ENCODE measurements at places on chromosomes 7 and 10.

DNA sequence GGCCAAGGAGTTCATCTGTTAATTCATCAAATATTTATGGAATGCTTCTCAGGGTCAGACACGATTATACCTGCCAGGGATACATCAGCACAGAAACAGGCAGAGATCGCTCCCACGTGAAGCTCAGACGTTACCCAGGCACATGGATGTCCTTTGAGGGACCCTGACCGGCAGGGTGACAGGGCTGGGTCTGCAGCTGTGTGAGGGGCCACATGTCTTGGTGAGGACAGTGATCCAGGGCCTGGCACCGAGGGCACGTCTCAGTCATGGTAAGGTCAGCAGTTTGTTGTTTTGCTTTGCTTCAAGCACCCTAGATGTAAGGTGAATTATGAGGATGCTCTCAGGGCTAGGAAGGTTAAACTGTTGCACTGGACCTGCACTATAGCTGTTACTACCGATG lies 227.9 kb downstream of the WDR37 start:
- no peak for DNase-seq

DNA sequence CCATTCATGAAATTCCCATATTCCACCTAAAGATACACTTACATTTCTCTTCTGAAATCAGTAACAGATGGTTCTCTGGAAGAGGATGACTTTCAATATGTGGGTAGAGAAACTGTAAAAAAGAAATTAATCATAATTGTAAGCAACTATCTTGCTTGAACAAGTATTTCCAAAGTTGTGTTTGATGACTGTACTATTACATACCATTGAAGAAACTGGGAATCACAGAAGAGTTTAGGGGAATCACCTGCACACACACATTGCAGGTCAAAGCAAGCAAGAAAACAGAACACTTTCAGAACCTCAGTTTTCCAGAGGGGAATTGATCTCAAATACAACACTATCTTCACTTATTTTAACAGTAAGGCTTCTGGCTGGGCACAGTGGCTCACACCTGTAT lies 33.6 kb downstream of the GSAP start:
- no peak for DNase-seq

DNA sequence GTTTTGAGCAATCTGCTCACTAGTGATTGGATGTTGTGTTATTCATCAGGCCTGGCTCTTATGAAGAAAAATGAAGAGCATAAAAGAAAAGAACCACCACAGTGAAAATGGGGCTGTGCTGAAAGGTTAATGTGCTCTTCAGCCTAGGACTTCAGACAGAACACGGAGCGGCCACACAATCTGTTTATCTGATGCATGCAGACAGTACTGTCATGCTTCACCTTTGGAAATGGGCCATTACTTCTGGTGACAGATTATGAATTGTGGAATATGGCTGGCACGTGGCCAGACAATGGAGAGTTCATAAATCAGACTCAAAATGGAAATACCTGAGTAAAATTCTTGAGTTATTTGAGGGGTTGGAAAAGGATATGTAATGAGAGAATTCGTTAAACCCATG lies 86.0 kb upstream of the NOBOX start:
- no peak for DNase-seq

DNA sequence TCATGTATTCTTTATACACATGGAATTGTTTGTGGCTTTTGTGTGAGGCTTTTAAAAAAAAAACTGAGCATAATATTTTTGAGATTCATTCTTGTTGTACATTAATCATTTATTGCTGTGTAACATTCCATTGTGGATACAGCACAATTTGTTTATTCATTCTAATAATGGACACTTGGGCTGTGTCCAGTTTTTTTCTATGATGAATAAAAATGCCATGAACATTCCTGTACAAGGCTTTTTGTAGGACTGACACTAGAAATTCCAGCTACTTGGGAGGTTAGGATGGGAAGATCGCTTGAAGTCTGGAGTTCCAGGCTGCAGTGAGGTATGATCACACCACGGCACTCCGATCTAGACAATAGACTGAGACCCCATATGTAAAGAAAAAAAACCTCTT lies 254.3 kb upstream of the CACNA2D1 start:
- no peak for DNase-seq

- DNase-seq = peak; percentile 70
Observed at GRCh38 chr10:101272229-101272868, 43.1 kb upstream of the LBX1 start.

- DNase-seq = no peak
Observed at GRCh38 chr10:129280908-129281586, 186.0 kb upstream of the MGMT start.

DNA sequence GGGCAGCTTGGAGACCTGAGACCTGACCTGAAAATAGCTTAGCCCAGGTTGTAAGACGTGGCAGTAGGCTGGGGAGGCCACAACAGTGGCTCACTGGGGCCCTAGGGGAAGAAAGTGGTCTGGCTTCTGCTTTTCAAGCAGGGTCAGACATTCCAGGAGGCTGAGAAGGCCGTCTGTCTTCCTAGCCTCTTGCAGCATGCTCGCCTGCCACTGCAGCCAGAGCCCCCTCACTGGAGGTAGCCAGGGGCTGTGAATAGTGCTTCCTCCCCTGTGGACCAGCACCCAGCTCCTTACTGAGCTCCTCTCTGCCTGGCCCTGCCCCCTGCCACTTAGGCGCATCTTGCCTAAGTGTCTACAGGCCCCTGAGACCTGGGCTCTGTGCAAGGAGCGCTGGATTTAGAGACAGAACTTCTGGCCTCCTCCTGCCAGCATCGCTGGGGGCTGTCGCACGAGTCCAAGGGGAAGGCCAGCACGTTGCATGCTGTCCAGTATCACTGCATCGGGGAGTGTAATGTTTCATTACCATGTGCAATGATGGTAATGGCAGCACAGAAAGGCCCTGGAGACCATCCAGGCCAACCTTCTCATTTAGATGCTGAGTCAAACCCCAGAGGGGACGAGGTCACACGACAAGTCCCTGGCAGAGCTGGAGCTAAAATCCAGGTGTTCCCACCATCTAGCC lies 12.7 kb downstream of the ZMIZ1 start:
- peak; percentile 60 for DNase-seq

DNA sequence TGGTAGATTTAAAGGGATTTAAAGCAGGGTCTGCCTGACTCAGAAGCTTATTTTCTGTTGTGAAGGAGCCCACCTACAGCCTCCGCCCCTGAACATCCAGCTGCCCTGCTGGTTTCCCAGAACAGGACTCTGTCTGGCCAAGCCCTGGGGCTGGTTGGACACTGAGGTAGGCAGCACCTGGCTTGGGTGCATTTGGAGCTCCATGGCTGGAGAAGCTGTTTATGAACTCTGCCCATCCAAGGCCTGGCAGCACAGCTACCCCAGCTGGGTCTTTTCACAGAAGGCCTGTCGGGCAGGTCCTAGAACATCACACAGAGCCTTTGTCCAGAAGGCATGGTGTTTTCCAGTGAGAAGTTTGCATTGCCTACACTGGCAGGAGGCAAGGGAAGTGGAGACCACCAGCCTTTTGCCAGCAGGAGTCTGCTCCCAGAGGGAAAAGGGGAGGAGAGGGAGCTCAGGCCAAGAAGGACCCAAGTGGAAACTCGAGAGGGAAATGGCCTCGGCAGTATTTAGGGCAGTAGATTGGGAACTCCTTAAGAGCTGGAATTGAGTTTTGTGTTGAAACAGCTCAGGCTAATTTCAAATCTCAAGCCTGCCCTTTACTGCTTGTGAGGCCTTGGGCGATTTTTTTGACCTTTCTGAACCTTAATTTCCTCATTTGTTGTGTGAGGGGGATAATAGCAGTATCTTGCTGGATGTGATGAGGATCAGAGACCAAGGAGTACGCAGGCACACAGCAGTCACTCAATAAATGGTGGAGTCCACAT lies 12.3 kb upstream of the PDCD4 start:
- no peak for DNase-seq

- DNase-seq = no peak
Observed at GRCh38 chr7:82164813-82165212, 278.8 kb downstream of the CACNA2D1 start.

- DNase-seq = no peak
Observed at GRCh38 chr10:23981520-23982309, 227.2 kb upstream of the KIAA1217 start.

DNA sequence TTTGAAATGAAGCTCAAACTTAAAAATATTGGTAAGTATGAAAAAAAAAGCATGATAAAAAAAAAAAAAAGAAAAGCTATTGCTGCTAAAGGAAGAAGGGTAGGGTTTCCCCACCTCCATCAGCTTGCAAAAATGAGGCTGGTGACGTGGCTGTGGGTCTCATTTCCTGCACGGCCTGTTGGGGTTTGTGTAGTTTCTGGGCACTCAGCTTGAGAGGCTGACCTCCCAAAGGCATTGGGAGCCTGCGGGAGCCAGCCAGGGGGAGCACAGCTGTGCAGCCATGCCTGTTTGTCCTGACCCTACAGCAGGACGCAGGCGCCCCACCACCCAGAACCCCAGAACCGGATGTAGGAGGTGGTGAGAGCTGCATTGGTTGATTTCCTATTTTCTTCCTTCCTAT lies 48.8 kb upstream of the CARD11 start:
- peak; percentile 83 for DNase-seq

GRCh38 chr10:79023240-79024162 lies 45.3 kb upstream of the ZMIZ1 start:
- DNase-seq = no peak

DNA sequence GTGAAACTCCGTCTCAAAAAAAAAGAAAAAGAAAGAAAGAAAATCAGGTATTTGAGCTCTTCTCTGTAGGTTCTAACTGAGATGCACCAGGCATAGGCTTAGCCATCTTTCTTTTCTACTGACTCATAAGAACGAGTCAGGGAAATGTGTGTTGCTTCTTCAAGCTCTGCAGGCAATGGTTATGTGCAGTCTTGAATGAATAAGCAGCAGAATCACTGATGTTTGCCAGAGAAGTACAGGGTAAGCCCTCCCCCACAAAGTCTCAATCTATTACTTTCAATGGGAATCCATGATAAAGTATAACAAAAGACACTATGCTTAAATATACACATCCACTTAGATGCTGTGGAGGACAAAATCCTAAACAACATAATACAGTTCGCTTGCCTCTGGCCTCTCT lies 239.2 kb downstream of the PARD3 start:
- DNase-seq = no peak

DNA sequence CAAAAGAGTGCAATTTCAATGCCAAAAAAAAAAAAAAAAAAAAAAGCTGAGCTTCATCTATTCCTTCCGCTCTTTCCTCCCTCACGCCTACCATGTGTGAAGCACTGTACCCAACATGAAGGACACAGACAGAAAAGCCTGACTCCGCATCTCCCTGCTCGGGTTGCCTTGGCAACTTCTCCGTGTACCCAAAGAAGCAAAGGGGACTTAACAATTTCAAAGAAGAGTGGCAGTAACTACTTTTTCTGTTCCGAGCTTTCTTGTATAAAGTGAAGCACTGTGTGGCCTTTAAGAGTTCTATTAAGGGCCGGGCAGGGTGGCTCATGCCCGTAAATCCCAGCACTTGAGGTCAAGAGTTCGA lies 177.7 kb downstream of the PRKCQ start:
- no peak for DNase-seq

GRCh38 chr7:74709880-74710671 lies 52.6 kb downstream of the GTF2I start:
- no peak for DNase-seq

DNA sequence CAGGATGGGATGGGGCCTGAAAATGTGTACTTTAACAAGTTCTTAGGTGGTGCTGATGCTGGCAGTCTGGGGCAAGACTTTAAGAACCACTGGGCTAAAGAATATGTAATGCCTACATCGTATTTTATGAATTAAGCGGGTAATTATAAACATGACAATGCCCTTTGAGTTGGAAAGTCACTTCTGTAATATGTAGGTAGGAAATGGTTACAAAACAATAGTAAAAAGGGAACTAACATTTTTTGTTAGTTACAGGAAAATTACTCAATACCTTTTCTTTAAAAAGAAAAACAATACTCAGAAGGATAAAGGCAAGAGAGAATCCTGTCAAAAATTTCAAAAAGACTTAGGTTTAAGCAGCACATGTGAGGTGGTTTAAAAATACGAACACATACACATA lies 48.3 kb upstream of the STEAP4 start:
- DNase-seq = peak; percentile 26

GRCh38 chr10:28375399-28376354 lies 72.8 kb upstream of the MPP7 start:
- no peak for DNase-seq

DNA sequence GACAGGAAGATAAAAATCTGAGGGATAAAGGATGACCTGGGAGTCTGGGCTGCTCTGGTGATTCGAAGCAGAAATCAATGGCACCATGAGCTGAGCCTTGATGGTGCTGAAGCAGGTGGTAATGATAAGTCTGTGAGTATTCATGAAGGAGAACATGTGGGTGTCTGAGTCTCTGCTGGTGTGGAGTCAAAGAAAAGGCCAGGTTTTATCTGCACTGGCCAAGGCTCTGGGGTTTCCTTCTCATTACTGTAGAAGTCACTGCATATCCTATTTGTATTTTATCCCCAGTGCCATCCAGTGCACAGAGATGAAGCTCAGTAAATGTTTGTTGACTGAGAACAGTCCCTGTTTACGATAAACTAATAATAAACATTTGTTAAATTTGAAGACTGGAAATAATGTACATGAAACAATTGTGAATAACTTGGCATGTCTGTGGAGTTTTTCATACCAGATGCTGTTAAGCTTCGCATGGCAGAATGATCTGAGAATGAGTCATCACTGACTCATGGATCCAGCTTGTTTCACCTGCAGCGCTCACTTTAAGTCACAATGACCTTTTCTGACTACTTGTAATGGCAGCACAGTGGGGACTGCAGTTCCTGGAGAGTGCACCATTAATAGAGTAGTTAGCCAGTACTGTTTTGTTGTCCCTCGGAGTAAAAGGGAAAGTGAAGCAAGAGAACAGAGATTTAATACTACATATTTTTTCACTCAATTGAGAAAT lies 538.5 kb downstream of the HTR7 start:
- DNase-seq = no peak

GRCh38 chr7:45524445-45524844 lies 49.7 kb upstream of the ADCY1 start:
- no peak for DNase-seq

GRCh38 chr7:124893140-124893827 lies 36.3 kb downstream of the POT1 start:
- DNase-seq = no peak

- no peak for DNase-seq
Observed at GRCh38 chr10:125039354-125039769, 97.4 kb downstream of the ZRANB1 start.

DNA sequence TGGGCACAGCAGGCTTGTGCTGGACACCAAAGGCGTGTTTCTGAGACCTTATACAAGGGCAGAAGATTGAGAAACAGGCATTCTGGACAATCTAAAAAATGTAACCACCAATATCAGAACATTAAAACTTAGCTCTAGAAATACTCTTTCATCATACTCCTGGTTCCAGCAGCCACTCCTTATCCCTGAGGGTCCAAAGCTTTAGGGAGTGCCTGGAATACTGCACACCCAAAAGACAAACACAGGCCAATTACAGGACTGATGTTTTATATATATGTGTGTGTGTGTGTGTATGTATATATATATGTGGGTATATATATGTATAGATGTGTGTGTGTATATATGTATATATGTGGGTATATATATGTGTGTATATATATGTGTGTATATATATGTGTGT lies 39.6 kb downstream of the FAM171A1 start:
- DNase-seq = no peak

GRCh38 chr10:11336722-11337162 lies 274.7 kb downstream of the USP6NL start:
- no peak for DNase-seq

- peak; percentile 68 for DNase-seq
Observed at GRCh38 chr7:101733713-101734475, 83.5 kb upstream of the CUX1 start.

- no peak for DNase-seq
Observed at GRCh38 chr10:104501864-104502579, 139.1 kb upstream of the SORCS3 start.

- DNase-seq = no peak
Observed at GRCh38 chr7:1649751-1650326, 20.2 kb upstream of the ELFN1 start.

Data from KBM-7 (cell line).